T-cell (primary cell): ENCODE measurements at places on chromosomes 11 and 22.

DNA sequence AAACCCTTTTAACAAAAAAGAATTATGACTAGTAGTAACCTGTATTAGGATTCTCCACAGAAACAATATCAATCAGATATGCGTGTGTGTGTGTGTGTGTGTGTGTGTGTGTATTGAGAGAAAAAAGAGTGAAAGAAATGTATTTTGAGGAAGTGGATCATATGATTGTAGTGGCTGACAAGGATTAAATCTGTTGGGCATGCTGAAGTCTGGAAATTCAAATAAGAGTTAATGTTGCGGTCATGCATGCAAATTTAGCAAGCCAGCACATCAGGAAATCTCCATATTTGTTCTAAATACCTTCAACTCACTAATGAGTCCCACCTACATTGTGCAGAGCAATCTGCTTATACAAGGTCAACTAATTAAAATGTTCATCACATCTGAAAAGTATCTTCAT is 46.8 kb upstream of the IGLL5 start:
- no peak for DNase-seq
- H3K27me3 ChIP-seq = no peaks in the 10 kb centered on the region
- no peak overlapping the region for H3K27ac ChIP-seq
- no peak overlapping the region for H3K4me3 ChIP-seq
- H3K36me3 ChIP-seq = no peaks in the 10 kb centered on the region

DNA sequence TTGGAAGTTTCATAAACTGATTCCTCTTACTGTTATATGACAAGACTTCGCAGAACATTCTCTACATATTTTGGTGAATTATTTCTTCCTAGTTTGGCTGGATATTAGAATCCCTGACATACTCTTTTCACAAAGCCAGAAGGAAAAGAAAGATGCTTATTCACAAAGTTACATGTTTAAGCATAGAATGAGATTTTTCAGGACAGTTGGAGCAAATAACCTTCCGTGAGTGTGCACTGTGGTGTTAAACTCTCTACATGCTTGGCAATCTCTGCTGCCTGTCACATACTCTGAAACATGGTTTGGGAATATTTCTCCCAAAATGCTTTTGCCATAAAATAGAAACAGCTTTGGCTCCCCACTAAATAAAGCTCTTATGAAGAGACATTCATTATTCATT is 230.0 kb upstream of the MTNR1B start:
- H3K27me3 ChIP-seq = no peaks in the 10 kb centered on the region
- no peak overlapping the region for H3K4me3 ChIP-seq
- DNase-seq = no peak
- H3K4me1 ChIP-seq = no peaks in the 10 kb centered on the region
- H3K27ac ChIP-seq = no peak overlapping the region
- no peaks in the 10 kb centered on the region for H3K36me3 ChIP-seq

DNA sequence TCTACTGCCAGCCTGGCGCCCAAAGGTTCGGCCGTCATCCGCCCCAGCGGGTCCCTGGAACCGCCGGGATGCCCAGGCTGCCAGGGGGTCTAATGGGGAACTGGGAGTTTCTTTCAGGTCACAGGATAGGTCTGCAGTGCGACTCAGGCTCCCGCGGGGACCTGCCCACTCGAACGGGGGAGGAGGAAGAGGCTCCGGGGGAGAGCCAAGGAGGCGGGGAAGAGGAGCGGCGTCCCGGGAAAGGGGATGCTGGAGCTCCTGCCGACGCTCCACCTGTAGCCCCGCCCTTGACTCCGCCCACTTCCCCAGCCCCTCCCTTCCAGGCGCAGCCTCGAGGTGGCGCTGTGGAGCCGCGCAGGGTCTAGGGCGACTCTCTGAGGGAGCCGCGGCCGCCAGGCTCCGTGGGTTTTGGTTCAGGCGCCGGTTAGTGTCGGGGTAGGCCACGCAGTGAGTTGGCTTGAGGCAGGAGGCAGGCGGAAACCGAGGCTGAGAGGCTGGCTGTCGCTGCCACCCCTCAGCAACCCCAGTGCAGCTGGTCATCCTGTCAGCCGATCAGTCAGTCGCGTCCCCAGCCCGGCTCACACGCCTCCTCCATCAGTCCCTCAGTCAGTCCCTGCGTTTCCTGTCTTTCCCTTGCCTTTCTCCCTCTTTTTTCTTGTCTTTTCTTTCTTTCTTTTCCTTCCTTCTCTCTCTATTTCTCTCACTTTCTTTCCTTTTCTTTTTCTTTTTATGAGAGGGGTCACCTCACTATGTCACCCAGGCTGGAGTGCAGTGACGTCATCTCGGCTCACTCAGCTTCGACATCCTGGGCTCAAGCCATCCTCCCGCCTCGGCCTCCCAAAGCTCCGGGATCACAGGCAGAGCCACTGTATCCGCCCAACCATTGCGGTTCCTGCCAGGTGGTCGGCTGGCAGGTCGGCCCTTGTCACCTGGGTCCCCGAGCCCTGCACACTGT is 26.4 kb downstream of the YWHAH start:
- H3K4me1 ChIP-seq = peaks cover 4% of the 10 kb centered on the region
- H3K27me3 ChIP-seq = peaks cover 6% of the 10 kb centered on the region
- no peak overlapping the region for H3K27ac ChIP-seq
- DNase-seq = peak; percentile 84

GRCh38 chr11:95835768-95836488 is 45.6 kb downstream of the CEP57 start:
- peaks cover 3% of the 10 kb centered on the region for H3K36me3 ChIP-seq
- H3K27ac ChIP-seq = no peak overlapping the region
- H3K4me3 ChIP-seq = no peak overlapping the region

DNA sequence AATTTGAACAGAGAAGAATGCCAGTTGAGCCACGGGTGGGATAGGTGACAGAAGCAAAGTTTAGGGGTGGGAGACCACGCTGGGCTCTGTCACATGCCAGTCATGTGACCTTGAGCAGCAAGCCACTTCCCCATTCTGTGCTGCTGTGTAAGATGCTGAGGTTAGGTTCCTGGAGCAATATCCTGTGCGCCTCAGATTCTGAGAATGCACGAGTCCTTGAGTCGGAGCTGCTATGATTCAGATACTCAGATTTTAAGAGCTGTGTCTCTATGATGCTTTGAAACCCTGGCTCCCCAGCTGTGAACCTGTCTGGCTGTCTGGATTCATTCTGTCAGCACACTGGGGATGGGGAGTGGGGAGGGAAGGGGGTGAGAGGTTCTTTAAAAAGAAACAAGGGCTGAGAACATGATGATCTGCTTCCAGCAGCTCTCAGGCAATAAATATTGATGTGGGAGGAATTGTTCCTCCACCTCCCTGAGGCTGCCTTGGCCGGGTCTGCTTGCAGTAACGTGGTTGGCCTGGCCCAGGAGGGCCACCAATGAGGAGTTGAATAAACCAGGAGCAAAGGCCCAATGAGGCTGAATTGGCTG is 24.0 kb downstream of the SLCO2B1 start:
- H3K27ac ChIP-seq = no peak overlapping the region
- no peaks in the 10 kb centered on the region for H3K4me1 ChIP-seq
- DNase-seq = peak; percentile 12
- no peaks in the 10 kb centered on the region for H3K27me3 ChIP-seq
